Renal pelvis (tissue), 12 donors: ENCODE measurements at places on chromosomes 12 and 14.

DNA sequence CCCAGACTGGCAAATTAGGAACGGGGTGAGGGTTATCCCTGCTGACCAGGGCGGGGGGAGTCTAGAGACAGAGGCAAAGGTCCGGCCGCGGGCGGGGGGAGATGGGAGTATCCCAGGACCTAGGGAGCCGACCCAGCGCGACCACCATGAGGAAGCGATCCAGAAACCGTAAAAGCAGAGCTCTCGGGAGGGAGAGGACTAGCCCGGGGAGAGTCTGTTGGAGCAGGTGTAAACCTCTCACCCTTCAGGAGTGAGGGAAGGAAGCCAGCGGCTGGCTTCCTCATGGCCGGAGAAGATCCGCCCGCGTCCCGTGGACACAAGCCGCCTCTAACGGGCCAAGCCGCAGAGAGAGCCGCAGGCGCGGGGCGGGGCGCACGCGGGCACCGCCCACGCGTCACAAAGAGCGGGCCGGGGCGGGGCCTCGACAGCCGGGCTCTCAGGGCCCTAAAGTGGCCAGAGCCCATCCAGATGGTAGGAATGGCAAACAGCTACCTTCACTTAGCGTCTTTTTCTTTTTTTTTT, at the start of gene ACRBP:
Gene ACRBP (minus strand): TSS at position 350 of the 522 bp plus-strand sequence. CDS start 66 bp downstream, at position 284.
- peak; percentile 69 for DNase-seq

GRCh38 chr12:30211743-30212142, 428.0 kb upstream of the TMTC1 start:
- DNase-seq, result no peak

GRCh38 chr12:15931590-15932053, 20.5 kb downstream of the DERA start:
- no peak for DNase-seq

GRCh38 chr14:99575043-99576023, 28.7 kb downstream of the CCDC85C start:
- no peak for DNase-seq

GRCh38 chr12:108313606-108314351, 25.3 kb downstream of the CMKLR1 start:
- no peak for DNase-seq
